Psoas muscle (tissue), 8 donors: ENCODE measurements at places on chromosomes 12 and 14. TPM values are rescaled to one million over a fixed set of nuclear protein-coding genes. Genes with fewer than 3 reads are reported as not detected.

DNA sequence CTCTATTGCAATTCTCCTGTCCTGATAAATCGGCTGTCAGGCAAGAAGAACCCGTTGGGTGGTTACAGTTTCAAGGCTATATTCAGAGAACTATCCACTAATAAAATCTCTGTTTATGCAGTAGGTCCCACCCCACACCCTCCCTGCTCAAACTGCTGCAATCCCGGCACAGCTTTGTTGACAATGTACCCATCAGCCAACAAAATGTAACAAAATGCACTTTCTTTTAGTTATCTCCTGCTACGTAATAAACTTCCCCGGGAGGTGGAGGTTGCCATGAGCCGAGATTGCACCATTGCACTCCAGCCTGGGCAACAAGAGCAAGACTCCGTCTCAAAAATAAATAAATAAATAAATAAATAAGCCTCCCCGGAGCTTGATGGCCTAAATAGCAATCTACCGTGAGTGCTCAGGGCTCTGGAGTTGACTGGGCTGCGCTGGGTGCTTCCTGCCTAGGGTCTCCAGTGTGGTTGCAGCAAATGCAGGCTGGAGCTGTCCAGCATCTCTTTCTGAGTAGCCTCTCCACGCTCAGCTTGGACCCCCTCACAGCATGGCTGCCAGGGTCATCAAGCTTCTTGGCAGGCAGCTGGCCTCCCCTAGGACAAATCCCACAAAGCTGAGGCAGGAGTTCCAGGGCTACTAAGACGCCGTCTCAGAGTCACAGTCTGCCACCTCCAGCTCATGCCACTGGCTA lies 43.2 kb upstream of the FBRSL1 start:
- DNase-seq, result no peak

- DNase-seq, result peak; percentile 82
These were observed at the start of gene GSC for GRCh38 chr14:94769391-94770250. Gene GSC, minus strand, starts transcription at chr14:94770113. Its CDS starts 98 bp downstream, at chr14:94770015.

- DNase-seq, result no peak
These were observed 202.1 kb downstream of the FLRT2 start for GRCh38 chr14:85732031-85732430.

GRCh38 chr14:68594737-68595380 lies 198.0 kb downstream of the ZFP36L1 start:
- DNase-seq, result no peak

DNA sequence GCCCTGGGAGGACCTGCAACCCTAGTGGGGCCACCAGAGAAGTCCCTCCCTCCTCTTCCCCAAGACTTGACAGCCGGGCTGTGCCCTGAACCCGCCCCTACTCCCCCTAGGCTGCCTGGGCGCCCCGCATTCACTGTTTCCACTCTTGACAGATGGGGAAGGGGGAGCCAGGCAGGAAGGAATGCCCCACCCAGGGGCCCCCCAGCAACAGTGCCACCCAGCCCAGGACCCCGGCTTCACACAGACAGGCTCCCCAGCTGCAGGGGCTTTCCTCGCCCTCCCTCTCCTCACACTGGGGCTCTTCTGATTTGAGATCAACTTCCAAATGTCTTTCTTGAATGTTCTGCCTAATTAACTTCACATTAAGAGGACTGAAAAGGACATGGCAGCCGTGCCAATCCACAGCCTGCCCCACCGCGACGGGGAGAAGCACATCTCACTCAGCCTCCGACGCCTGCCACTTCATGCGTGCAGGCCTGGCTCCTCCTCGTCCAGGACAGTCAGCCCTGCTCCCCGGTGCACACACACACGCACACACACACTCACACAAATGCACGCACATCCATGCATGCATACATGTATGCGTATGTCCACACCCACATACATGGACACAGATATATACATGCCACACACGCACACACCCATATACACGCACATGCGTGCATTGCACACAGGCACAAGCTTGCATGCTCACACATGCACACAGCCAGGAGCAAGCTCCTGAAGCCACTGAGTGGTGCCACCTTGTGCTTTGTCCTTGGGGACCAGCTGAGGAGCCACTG lies 19.6 kb upstream of the C14orf180 start:
- DNase-seq, result peak; percentile 7

DNA sequence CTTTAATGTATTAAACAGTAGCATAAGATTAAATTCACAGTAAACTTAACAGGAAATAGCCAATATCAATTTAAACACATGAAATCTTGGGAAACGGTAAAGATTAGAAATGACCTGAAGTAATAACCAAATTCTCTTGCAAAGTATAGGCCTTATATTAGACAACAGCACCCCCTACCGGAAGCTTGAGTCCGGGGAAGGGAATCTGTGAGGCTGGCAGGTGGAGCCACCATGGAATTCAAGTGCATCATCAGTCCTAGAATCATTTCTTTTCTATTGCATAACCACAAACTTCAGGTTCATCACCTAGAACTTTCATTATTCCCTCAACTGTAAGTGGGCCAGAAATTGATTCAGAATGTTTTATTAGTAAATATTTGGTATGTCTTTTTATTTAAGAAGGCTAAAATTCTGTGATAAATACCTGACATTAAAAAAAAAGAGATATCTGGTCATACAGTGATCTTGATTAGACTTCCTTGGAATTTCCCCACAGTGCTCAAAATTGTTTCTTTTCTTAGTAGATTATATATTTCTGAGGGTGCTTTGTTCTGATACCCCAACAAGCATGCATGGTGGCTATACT lies 48.6 kb downstream of the AP5M1 start:
- DNase-seq, result peak; percentile 27

GRCh38 chr14:101719708-101720107 lies 41.8 kb upstream of the PPP2R5C start:
- DNase-seq, result peak; percentile 47

Gene CD69
- polyA plus RNA-seq, result 0.14 TPM

DNA sequence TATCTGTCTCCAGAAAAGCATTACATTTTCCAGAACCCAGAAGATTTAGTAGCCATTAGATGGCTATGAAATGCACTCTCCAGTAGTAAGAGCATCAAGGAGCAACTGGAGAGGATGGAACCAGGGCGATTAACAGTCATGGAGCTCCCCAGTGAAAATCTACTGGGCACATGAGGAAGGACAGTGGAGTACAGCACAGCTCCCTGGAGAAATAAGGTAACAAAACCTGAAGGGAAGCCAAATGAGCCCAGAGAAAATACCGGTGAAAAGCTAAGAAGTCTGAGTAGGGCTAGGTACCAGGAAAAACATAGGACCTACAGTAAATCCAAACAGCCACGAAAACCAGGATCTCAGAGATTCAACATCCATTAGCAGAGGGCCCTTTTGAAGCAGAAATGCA lies 21.6 kb downstream of the SOX5 start:
- DNase-seq, result no peak

- no peak for DNase-seq
These were observed 8.5 kb upstream of the BICD1 start for GRCh38 chr12:32098112-32098511.

Gene PIWIL1
- not detected for polyA plus RNA-seq

DNA sequence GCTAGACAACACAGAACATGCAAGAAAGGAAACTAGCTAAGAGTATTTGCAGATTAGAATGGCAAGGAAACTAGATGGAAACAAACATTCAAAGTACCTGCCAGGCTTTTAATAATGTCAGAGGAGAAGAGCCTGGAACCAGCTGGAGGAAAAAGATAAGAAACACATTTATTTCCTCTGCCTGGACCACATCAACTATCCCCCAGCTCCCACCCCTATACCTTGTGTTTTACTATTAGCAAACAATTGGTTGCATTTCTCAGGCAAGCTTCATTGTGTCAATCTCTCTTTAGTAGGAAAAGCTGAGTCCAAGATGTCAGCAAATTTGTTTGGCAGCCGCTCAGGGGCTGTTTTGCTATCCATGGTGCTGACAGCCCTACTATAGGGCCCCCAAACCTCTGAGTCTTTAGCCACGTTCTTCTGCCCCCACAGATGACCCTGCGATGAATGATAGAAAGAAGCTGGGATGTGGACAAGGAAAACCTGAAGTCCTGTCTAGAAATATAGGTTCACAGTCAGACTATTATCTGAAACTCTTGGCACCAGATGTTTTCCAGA lies 11.6 kb upstream of the SYNDIG1L start:
- DNase-seq, result no peak

DNA sequence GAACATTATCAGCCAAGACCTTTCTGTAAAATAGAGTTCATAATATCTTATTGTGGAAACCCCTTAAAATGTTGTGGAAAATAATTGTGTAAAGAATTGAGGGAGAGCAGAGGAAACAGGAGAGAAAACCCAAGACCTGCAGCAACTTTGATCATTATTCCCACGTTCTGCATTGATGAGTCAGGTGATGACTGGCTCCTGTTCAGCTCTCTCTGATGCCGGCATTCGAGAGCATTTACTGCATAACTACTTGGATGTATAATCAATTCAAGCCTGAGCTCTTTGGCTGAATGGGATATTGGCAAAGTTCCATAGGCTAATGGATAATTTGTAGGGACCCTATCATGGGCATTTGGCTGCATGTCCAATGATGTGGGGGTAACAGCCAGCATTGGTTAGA lies 176.3 kb upstream of the ARID2 start:
- no peak for DNase-seq

DNA sequence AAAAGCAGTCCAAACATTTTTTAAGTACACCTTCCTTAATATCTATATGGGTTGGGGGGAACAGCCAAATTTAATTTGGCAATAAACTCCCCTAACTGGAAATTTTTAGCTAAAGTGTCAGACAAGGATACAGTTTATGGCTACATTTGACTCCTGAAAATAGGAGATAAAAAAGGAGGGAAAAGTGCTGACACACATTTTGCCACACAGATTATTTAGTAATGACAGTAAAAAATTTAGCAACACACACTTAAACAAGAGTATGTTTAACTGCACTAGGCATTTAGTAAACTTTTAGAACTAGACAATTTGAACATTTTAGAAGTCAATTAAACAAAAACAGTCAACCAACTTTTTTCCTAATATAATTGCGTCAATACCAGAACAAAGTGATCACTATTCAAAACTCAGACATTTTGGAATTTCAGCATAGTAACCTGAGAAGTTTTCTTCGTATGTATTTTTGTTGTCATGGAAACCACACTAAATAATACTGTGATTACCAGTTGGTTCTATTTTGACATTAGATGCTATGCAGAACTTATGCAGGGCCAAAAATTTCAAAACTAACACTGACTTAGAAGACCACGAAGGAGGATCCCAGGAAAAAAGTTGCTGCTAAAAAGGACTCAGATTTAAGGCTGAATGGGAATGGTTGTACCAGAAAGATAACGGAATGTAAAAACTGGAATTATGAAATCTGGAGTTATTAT lies 13.4 kb downstream of the GMFB start:
- no peak for DNase-seq

GRCh38 chr12:45518291-45519235 lies 210.9 kb upstream of the ARID2 start:
- DNase-seq, result no peak

- no peak for DNase-seq
These were observed 73.0 kb upstream of the PRMT8 start for GRCh38 chr12:3417937-3418462.

GRCh38 chr14:46057799-46058198 lies 593.8 kb downstream of the RPL10L start:
- DNase-seq, result no peak

- no peak for DNase-seq
These were observed 27.4 kb downstream of the MMP17 start for GRCh38 chr12:131855521-131856142.

GRCh38 chr12:51977320-51977753 lies 25.8 kb downstream of the ACVR1B start:
- DNase-seq, result no peak
